ENCODE measurements at places on chromosomes 7 and 10.

DNA sequence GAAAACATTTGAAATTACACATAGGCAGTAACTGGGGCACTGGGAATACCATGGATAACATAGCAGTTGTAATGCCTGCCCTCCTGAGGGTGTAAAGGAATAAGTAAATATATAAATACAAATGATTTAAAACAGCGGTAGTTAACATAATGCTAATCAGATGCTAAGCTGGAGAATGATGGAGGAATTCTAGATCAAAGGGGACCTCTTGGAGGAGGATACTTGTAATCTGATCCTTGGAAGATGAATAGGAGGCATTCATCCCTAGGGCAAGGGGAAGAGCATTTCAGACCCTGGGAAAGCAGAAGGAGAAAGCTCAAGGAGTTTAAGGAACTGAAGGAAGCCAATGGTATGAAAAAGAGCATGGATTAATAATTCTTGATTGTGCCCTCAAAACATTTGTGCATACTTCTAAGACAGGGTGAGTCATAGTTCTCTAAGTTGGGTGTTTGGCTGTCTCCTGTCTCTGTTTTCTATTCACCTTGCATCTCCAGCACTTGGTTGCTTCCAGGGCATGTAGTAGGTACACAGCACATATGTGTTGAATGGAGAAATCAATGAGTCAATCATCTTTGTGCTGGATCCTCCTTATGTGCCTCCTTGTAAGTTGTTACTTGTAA is 54.8 kb upstream of the PLPP4 start:
- DNase-seq = no peak

GRCh38 chr7:141563956-141564623 is 12.9 kb downstream of the AGK start:
- DNase-seq = no peak

DNA sequence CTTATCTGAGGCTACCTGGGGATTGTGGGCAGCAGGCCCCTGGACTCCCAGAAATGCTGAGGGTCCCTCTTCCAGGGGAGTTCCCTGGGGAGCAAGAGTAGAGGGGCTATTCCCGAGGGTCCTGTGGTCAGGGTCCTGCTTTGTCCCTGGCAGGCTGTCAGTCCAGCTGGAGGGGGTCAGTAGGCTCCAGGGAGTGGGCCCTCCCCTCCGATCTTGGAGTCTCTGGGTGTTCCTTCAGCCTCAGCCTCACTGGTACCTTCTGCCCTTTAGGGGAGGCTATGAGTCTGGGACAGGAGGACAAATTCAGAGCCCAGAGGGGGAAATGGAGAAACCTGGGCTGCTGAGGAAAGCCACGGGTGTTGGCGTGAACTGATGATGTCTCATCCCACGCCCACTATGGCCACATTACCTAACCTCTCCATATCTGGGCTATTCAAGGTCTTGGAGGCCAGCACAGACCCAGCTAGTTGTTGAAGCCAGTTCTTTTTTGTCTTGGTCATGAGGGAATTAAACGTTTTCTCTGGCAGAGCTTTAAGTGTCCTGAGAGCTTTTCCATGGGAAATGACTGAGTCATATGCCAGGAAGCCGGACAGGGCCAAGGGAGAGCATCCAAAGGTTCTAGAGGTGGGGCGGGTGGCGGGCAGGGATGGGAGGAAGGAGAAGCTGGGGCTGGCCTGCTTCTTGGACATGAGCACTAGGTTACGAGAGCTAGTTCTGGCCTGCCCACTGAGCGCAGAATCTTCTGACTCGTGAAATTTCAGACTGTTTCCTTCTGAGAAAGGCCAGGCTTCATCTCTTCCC is 6.2 kb downstream of the CALHM2 start:
- no peak for DNase-seq

DNA sequence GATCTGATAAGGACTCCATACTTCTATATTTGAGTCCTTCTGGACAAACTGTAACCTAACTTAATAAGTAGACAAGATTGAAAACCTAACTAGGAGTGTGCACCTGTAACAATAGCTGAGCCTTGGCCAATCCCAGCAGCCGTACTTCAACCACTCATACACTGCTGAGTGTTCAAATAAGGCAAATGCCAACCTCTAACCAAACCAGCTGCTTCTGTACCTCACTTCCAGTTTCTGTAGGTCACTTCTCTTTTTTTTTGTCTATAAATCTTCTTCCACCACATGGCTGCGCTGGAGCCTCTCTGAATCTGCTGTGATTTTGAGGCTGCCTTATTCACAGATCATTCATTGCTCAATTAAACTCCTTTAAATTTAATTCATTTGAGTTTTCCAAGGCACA is 753.2 kb downstream of the DNAJB9 start:
- DNase-seq = no peak

GRCh38 chr10:103795634-103796270 is 59.6 kb downstream of the SH3PXD2A start:
- no peak for DNase-seq
